Neuronal stem cell (in vitro differentiated cells): ENCODE measurements at places on chromosomes 5 and 9.

- DNase-seq, result no peak
Observed at GRCh38 chr9:133333011-133333410, 3.0 kb downstream of the SURF6 start.

DNA sequence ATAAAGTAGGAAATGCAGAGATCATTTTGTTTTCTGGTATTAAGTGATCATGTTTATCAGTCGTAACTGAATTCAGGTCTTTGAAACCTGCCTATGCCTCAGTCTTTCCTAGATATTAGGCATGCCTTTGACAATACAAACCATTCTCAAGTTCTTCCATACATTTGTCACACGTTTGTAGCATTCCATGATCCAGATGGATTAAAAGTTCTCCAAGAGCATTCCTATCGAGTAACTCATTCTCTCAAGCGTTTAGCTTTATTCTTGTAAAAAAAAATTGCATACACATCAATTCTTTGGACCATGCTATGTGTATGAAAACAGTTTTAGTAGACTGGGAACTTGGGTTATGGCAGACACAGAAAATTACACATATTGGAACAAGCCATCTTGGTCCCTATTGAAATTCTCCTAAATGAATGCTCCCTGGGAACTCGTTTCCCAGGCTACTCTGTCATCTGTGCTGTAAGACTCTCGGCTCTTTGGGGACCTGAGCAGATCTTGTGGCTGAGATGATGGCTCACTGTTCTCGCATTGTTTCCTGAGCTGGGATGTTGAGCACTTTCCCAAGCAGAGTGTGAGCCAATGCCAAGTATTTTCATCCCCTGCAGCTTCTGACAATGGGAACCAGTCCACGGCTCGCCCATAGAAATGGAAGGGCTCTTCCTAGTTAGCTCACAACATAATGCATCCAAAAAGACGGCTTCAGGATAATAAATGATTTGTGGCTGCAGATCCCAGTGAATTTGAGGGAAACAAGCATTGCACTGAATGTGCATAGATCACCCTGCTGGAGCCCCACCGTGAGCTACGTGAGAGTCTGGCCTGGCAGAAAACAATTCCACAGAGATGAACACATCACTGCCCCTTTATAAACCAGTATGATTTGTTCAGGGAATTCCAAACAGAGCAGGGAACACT is 230.2 kb downstream of the IRX1 start:
- DNase-seq, result no peak

DNA sequence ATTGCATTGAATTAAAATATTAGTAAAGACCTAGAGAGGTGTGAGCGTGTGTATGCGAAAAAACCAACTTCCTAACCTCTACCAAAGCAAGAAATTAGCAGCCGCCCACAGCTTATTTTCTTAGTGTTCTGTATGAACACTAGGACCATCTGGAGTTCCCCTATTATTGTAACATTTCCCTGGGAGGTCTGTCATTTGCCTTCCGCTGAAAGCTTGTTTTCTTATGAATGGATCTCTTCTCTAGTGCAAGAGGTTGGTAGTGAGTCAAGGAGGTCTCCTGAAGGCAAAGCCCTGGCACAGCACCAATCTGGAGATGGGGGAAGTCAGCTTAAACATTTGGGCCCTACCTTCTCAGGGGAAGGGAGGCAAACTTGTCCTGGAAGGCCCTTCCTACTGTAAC is 10.8 kb downstream of the TNFSF8 start:
- no peak for DNase-seq

GRCh38 chr5:50535393-50535792 is 94.3 kb upstream of the EMB start:
- no peak for DNase-seq

GRCh38 chr5:112533362-112533761 is 114.3 kb upstream of the EPB41L4A start:
- no peak for DNase-seq

DNA sequence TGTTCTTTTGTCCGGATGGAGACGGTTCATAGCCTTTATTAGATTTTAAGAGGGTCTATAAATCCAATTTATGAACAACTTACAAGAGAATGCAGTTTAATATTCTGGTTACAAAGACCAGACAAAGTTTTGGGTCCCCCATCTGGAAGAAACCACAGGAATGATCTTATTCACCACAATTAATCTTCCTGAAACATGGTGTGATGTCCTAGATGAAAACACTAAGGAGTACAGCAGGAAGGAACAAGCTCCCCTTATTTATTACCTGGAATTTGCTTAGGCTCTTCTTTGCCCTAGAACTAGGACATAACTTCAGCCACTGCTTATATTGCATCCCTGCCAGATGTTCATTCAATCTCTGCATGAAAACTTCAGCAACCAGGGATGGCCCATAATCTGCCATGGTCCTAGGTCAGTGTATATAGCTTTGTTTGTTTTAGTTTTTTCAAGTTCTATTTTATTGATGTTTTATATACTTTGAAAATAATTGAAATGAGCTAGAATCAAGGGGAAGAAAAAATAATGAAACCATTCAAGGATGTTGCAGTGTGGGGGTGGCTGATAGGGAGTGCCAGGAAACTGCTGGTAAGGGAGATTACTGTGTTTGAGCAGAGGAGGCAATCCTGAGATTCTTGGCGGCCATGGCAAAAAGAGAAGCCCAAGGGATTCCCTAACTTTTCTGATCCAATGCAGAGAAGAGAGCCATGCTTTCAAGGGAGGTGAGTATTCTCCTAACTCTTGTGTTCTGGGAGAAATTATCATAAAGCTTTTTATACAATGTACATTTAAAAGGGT is 16.8 kb downstream of the TXNDC8 start:
- DNase-seq, result no peak

DNA sequence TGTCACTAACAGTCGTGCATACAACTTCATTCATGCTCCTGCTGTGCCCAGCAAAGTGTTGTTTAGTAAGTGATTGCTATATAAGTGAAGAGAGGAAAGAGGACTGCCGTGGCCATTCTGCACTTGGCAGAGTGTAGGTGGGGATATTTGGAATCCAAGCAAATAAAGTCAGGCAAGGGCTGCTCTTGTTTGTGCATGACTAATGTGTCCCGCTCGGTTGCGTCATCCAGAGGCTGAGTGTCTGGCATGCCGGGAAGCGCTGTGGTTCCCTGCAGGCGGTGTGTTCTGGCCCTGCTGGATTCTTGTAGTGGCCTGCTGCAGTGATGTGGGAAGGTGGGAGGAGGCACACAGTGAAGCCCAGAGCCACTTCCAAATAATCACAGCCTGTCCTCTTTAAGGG is 136.9 kb upstream of the ANKH start:
- DNase-seq, result no peak

DNA sequence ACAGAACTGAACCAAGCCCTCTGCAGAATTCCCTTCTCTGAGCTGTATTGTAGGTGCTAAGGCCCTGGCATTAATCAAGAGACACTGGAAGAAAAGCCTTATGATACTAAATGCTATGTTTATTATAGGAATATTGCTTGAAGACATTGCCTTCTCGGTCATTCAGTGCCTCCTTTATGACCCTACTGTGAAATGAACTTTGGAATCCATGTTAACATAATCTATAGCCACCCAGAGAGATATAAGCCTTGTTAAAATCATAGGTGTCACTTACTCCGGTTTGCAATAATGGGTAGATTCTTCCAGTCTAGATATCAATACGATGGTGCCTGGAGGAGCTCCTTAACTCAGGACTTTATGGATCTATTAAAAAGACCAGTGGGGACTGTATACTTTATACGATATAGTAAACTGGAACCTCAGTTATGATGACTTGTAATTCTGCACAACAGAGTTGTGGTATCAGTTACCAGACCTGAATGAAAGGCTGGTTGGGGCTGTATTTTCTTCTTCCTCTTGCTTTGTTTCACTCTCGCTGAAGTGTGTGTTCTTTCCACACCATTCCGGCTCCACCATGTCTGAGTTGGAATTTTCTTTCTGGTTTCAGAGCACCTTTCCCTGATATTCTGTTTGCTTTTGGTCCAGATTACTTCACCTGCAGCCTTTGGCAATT is 154.5 kb downstream of the DROSHA start:
- DNase-seq, result no peak

- no peak for DNase-seq
Observed at GRCh38 chr9:105053209-105053652, 125.3 kb upstream of the ABCA1 start.

GRCh38 chr9:5184776-5185175 is 663 bp downstream of the INSL6 start:
- no peak for DNase-seq

- no peak for DNase-seq
Observed at GRCh38 chr5:32776200-32776599, 65.1 kb downstream of the NPR3 start.

DNA sequence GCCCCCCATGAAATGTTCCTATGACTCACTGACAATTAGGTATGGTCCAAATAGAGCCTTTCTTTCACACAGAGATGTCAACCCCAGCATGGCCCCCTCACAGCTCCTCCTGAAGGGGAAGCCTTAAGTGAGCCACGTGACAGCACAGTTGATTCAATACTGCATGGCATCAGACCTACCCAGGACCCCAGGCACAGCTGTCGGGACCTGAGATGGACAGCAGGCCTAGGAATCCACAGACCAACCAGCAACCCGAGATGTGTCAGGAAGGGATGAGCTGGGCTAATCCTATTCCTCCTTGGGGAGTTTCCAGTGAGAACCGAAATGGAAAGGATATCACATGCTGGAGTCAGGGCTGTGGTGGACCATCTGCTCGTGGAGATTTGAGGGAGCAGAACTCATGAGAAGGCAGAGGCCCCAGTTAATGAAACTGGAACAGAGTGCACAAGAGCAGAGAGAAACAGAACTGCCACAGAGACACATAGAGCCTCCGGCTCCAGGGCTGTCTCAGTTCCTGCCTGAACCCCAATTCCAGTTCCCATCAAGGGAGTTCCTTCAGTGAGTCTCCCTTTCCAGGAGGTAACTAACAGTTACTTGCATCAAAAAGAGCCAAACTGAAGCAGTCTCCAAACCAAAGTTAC is 42.1 kb upstream of the SMIM23 start:
- DNase-seq, result no peak

- DNase-seq, result peak; percentile 82
Observed at GRCh38 chr5:65142511-65143011, 339.2 kb downstream of the ADAMTS6 start.

DNA sequence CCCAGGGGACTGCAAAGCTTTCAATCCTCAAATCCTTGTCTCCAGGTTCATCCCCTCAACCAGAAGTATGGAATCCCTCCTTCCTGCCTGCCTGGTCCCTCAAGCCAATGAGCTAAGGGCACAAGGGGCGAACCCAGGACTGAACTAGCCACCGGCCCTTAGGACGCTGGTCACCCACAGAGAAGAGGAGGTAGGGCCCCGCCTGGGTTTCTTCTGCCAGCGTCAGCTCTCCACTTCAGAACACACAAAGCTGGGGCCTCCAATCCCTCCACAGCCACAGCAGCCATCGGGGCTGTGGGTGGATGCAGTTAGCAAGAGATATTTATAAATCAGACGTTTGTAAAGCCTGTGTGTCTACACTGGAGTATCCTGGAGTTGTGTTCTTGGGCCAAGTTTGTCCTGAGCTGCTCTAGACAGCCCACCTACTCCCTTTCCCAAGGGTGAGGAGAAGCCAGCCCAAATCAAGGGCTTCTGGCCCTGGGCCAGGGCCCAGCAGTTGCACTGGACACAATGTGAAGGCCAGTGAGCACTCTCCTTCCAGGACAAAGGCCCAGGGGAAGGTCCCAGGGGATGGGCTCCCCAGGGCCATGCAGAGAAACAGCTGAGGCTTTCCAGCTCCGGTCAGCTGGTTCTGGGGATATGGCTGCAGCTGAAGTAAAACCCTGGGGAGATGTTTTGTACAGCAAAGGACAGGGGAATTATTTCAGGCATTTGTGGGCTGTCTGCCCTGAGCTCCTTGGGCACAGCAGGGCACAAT is 18.9 kb downstream of the AMBP start:
- DNase-seq, result no peak

- no peak for DNase-seq
Observed at GRCh38 chr5:998246-999031, 10.2 kb upstream of the NKD2 start.
